Thoracic aorta (tissue), 2 donors: ENCODE measurements at places on chromosomes 2 and 18. TPM values are rescaled to one million over a fixed set of nuclear protein-coding genes. Genes with fewer than 3 reads are reported as not detected.

MC5R gene
- total RNA-seq: not detected

NFATC1 gene
- 40.8 TPM for total RNA-seq

NDC80 gene
- not detected for total RNA-seq

GAL3ST2 gene
- 0.49 TPM for total RNA-seq

EVX2 gene
- not detected for total RNA-seq

HRH4 gene
- total RNA-seq: 2.5 TPM

CRYBA2 gene
- total RNA-seq: not detected

LYPD6B gene
- total RNA-seq: not detected

CCDC74B gene
- 2.0 TPM for total RNA-seq

GCKR gene
- 1.8 TPM for total RNA-seq

TANK gene
- 59.2 TPM for total RNA-seq

LBX2 gene
- 0.71 TPM for total RNA-seq

SULT1C4 gene
- not detected for total RNA-seq

TLX2 gene
- not detected for total RNA-seq

CCL20 gene
- 12.1 TPM for total RNA-seq

NT5DC4 gene
- total RNA-seq: not detected

CD8B2 gene
- not detected for total RNA-seq

KCNG2 gene
- total RNA-seq: 1.5 TPM

ACOXL gene
- total RNA-seq: not detected
